NCI-H2081 treated with DMSO at 0.1 percent for 48 hours (cell line): ENCODE measurements at places on chromosomes 2 and 18.

GRCh38 chr2:82428251-82428650 lies 2030.8 kb downstream of the SUCLG1 start:
- DNase-seq: no peak

- no peak for DNase-seq
Observed at GRCh38 chr18:37253394-37254235, 312.0 kb downstream of the CELF4 start.

DNA sequence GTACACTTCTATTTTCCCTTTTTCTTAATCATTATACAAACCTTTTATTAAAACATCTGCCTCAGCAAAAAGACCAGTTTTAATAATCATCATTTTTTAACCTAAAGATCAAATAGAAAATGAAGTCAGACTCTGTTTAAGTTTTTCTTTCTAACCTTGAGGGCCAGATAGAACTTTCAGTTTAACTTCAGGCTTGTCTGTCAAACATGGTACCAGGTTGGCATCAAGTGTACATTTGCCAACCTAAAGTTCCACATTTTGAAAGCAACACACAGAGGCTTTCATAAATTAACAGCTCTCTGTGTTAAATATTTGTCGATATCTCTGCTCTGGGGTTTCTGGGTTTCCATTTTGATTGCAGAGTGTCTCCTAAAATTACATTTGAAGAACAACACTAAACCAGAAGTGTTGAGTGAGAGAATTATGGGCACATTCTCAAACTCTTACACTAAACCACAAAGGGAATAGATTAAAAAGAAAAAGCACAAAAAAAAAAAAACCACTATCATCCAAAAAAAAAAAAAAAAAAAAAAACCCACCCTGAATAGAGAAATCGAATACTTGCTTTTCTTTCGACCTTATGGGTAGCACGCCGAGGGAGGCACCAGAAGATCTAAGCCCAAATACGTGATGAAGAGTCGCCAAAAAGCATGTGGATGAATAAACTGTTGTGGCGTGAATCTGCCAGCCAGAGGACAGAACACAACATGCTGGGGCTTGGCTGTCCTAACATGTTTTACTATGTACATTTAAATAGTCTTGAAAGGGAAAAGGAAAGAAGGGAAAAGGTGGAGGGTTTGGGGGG lies 166.2 kb downstream of the TCF4 start:
- DNase-seq: no peak

DNA sequence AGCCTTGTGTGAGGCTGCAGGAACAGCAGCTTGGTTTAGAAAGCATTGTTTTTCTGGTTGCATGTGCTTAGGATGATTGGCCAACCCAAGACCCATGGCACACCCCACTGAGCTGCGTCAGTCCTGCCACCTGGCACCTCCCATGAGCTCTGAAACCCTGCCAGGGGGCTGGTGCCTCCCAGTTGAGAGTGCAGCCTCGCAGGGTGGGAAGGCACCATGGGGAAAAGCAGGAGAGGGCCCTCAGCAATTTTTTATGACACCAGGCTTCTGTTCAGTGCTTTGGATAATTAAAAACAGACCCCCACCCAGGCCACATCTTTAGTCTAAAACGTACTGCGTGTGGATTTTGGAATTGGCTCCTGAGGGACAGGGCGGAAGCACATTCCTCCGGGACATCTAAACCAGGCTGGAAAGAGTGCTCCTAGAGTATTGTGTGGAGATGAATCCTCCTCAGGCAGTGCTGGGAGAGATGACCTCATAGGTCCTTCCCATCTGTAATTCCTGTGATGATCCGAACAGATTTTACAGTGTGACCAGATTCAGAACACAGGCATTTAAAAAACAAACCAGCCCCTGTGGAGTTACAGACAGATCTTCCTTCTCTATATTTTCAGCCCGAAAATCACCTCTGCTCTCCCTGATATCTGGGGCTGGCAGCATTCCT lies 438.3 kb downstream of the ZNF521 start:
- DNase-seq: no peak

GRCh38 chr2:48248251-48248933 lies 281.6 kb upstream of the STON1 start:
- DNase-seq: no peak

DNA sequence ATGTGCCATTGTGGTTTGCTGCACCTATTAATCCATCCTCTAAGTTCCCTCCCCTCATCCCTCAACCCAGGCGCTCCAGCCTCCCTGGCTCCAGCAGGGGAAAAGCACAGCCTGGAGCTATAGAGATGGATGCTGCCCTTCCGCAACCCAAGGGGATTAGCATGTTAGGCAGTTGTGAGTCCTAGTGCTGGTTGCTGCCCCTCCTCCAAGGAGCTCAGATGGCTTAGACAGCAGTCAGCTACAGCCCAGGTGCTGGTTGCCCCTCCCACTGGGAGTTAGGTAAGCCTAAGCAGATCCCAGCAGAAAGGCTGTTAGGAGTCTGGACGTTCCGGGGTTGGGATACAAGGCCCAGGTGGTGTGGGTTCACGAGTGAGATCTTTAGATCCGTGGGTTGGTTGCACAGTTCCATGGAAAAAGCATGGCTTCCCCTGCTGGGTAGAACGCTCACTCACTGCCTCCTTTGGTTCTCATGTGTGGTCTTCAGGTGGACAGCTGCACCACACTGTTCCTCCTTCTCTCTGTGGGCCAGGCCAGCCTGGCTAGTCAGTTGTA lies 446.1 kb downstream of the ZNF804A start:
- DNase-seq: no peak
